ENCODE measurements at places on chromosomes 1 and 21.

- no peak overlapping the region for H3K27ac ChIP-seq
- H3K4me1 ChIP-seq, result no peaks in the 10 kb centered on the region
- H3K27me3 ChIP-seq, result no peaks in the 10 kb centered on the region
- peaks cover 8% of the 10 kb centered on the region for H3K36me3 ChIP-seq
- no peak for DNase-seq
Measured at GRCh38 chr1:50476800-50477199, 53.6 kb upstream of the DMRTA2 start.

- peaks cover 17% of the 10 kb centered on the region for H3K36me3 ChIP-seq
- H3K27me3 ChIP-seq, result no peaks in the 10 kb centered on the region
- H3K27ac ChIP-seq, result peak within 1 kb of the TSS; percentile 96
- peaks cover 28% of the 10 kb centered on the region for H3K4me1 ChIP-seq
Measured at GRCh38 chr1:53238197-53239155, at the start of gene MAGOH. Gene MAGOH, minus strand, starts transcription at chr1:53238518. Its CDS starts 70 bp downstream, at chr1:53238448.

DNA sequence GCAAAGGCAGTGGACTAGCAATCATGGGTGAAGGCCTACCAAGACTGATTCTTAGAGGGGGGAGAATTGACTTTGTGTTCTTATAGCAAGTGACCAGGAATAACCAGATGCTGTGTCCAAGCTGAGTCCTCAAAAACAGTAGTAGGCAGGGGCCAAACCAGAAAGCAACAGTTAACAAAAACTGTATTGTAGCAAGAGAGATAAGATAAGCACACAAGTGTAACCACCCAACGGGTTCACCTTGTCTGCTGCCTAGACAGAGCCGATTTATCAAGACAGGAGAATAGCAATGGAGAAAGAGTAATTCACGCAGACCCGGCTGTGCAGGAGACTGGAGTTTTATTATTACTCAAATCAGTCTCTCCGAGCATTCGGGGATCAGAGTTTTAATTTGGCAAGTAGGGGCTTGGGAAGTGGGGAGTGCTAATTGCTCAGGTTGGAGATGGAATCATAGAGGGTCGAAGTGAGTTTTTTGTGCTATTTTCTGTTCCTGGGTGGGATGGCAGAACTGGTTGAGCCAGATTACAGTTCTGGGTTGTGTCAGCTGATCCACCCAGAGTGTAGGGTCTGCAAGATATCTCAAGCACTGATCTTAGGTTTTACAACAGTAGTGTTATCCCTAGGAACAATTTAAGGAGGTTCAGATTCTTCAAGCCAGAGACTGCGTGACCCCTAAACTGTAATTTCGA lies 8.3 kb upstream of the CSRP1 start:
- DNase-seq, result no peak
- peaks cover 23% of the 10 kb centered on the region for H3K4me1 ChIP-seq
- H3K36me3 ChIP-seq, result no peaks in the 10 kb centered on the region

DNA sequence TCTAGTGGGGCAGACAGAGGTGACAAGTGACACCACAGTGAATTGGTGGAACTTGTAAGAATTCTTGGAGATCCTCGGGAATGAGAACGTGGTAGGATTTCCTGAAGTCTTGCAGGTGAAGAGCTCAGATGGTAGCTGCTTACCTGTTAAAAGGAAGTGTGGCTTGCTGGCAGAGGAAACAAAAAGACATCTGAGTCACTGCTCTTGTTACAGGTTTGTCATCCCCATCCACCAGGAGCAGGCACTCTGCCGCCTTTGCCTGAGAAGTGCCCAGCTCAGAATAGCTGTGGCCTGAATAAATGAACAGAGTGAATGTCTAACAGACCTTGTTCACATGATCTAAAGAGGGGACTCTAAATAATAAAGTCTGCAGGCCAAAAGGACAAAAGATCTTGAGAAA lies 12.3 kb upstream of the ZSCAN20 start:
- no peak overlapping the region for H3K27ac ChIP-seq
- no peaks in the 10 kb centered on the region for H3K36me3 ChIP-seq
- no peak overlapping the region for H3K4me3 ChIP-seq
- H3K27me3 ChIP-seq, result peaks cover 10% of the 10 kb centered on the region

DNA sequence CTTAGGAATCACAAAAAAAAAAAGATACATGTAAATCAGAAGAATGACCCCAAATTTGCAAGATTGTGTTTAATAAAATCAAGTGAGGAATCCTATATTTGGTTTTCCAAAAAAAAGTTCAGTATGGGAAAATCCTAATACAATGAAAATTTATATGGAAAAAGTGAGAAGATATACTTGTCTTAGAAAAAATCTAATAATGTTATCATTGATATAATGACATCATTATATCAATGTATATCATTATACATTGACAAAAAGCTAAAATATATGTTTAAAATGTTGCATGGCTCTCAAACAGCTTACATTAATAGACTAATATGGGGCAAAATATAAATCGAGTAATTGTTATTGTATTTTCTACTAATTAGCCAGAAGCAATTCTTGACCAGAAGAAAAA lies 37.0 kb downstream of the DPYD start:
- no peak for DNase-seq
- no peak overlapping the region for H3K27ac ChIP-seq
- H3K4me3 ChIP-seq, result no peak overlapping the region
- no peaks in the 10 kb centered on the region for H3K4me1 ChIP-seq

DNA sequence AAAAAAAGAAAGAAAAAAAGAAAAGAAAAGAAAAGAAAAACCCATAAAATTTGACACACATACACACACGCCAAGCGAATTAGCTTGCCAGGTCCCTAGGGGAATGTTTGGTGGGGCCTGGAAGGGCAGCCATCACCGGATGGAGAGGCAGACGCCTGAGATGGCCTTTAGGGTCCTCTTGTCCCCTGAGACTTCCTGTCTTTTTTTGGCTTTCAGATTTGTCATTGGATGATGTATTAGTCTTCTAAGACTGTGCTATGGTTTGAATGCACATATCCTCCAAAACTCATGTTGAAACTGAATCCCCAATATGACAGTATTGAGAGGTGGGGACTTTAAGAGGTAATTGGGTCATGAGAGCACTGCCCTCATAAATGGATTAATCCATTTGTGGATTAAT lies 211.8 kb downstream of the TOMM20 start:
- peaks cover 4% of the 10 kb centered on the region for H3K36me3 ChIP-seq
- no peak overlapping the region for H3K27ac ChIP-seq
- H3K27me3 ChIP-seq, result no peaks in the 10 kb centered on the region
- H3K4me3 ChIP-seq, result no peak overlapping the region

DNA sequence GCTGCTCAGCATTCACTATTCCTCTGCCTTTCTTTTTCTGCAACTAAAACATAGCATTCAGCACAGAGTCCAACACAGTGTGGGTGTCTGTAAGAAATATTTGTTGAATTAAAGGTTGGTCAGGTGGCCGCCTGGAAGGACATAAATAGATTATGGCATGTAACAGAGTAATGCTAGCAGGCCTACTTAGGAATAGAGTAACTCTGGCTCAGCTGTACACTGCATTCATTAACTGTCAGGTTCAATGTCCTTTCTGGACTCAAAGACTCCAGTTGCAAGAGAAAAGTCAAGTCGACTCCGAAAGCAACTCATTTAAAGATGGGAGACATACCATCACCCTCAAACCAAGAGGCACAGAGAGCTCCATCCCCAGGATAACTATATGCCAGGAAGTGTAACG lies 116.0 kb downstream of the LMX1A start:
- H3K4me3 ChIP-seq, result no peak overlapping the region
- no peaks in the 10 kb centered on the region for H3K36me3 ChIP-seq
- H3K27ac ChIP-seq, result no peak overlapping the region
- no peaks in the 10 kb centered on the region for H3K4me1 ChIP-seq
- DNase-seq, result no peak

DNA sequence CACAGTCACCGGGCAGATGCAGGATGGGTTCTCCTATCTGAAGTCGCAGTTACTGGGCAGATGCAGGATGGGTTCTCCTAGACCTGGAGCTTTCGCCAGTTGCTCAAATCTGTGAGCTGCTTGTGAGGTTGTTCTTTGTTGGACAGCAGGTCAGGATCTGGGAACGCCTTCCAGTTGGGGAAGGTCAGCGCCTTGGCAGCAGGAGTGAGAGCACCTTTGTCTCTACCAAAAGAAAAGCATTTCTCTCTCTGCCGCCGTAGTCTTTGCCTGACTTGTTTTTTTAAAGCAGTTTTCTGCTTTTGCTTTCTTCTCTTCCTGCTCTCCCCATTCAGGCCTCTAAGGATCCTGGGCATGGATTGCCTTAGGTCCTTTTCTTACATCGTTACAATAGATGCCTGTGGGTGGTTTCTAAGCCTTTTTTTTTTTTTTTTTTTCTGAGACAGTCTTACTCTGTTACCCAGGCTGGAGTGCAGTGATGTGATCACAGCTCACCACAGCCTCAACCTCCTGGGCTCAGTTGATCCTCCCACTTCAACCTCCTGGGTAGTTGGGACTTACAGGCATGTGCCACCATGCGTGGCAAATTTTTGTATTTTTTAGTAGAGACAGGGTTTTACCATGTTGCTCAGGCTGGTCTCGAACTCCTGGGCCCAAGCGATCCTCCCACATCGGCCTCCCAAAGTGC lies 15.7 kb downstream of the PEX14 start:
- no peak for DNase-seq
- H3K4me1 ChIP-seq, result peaks cover 21% of the 10 kb centered on the region
- no peak overlapping the region for H3K4me3 ChIP-seq
- H3K36me3 ChIP-seq, result peaks cover 9% of the 10 kb centered on the region
- no peak overlapping the region for H3K27ac ChIP-seq

- H3K27ac ChIP-seq, result no peak overlapping the region
- peaks cover 10% of the 10 kb centered on the region for H3K4me1 ChIP-seq
- H3K4me3 ChIP-seq, result no peak overlapping the region
- no peak for DNase-seq
- H3K36me3 ChIP-seq, result peaks cover 8% of the 10 kb centered on the region
Measured at GRCh38 chr1:5935026-5935425, 57.2 kb downstream of the NPHP4 start.

DNA sequence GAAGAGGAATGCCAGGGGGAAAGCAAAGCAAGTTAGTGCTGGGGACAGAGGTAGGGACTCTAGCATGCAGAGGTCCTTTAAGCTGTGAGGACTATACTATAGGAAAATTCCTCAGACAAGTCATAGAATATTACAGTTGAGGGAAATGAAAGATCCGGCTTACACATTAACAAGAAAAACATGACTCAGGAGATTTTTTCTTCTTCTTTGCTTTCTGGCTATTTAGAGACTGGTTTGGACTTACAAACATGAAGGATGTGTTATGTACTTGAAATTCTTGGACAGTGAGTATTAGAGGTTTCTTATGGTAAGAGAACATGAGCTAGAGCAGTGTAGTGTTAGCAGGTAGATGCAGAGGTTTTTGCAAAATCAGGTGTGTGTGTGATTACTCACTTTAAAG lies 24.9 kb downstream of the USP25 start:
- no peak overlapping the region for H3K27ac ChIP-seq
- H3K36me3 ChIP-seq, result peaks cover 53% of the 10 kb centered on the region
- H3K4me1 ChIP-seq, result peaks cover 19% of the 10 kb centered on the region
- no peak for DNase-seq

DNA sequence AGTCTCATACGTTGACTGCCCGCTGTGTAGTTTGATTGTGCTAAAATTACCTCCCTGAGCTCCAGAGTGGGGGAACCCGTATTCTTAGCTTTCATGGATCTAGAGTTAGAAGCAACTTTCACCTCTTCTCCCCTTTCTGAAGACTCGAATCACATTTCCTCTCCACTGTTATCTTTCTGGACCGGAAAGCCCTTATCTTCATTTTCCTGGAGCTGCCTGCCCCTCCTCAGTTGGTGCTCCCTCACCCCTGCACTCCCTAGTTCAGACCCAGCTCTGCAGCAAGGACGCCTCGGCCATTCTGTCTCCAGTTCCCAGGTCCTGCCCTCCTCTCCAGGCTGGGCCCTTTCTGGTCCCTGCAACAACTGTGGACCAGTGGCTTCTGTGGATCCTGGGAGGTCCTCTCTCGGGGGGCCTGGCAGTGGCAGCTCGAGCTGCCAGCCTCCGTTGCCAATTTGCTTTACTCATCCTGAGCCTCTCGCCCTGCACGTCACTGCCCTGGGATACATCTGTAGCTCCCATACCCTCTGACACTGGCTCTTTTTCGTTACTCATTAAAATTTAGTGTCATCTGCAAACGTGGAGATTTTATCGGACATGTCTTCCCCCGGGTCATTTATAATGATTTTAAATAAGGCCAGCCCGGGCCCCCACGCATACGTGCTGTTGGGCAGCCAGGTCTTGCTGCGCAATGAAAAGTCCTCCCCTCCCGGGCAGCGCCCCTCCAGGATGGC lies 141.5 kb upstream of the VAMP3 start:
- H3K36me3 ChIP-seq, result no peaks in the 10 kb centered on the region
- no peaks in the 10 kb centered on the region for H3K4me1 ChIP-seq
- H3K4me3 ChIP-seq, result no peak overlapping the region
- H3K27me3 ChIP-seq, result peaks cover 2% of the 10 kb centered on the region

DNA sequence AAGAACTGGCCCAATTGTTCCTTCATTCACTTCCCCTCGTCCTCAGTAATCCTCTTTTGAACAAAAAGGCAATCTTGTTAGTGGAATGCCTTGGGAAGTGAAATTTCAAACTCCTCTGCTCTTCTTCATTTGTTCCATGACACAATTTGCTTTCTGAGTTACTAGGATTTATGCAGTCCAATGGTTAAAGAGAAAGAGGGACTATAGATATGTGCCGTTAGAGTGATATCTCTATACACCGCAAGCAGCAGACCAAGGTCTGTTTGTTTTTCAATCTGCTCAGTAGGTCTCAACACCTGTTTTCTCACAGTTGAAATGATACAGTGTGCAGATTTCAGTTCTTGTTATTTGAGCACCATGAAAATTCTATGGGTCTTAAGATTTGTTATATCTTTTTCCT lies 244.0 kb downstream of the DNM3 start:
- H3K4me3 ChIP-seq, result no peak overlapping the region
- no peak for DNase-seq
- H3K36me3 ChIP-seq, result no peaks in the 10 kb centered on the region
- H3K27me3 ChIP-seq, result no peaks in the 10 kb centered on the region
- H3K27ac ChIP-seq, result no peak overlapping the region
- H3K4me1 ChIP-seq, result peaks cover 3% of the 10 kb centered on the region

GRCh38 chr1:50701706-50702317 lies 258.3 kb downstream of the FAF1 start:
- DNase-seq, result no peak
- H3K4me3 ChIP-seq, result no peak overlapping the region
- no peaks in the 10 kb centered on the region for H3K27me3 ChIP-seq
- peaks cover 2% of the 10 kb centered on the region for H3K4me1 ChIP-seq
- H3K27ac ChIP-seq, result no peak overlapping the region

DNA sequence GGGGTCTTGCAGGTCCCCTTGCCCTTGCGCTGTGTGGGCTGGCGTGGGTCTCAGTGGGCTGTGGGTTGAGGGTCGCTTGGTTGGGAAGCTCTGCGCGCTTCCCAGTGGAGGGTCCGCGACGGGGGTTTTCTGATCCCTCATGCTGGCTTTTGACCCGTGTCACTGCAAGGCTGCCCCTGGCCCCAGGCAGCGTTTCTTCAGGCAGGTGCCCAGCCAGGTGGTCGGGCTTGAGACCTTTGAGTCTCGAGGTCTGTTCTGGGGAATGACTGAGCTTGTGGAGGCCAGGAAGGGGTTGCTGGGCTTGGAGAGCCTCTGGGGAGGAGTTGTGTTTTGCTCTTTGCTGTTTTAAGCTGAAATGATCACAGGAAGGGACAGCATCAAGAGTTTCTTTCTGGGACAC lies 5.3 kb downstream of the SKI start:
- no peak for DNase-seq
- H3K4me3 ChIP-seq, result peak overlapping the region; percentile 42
- peaks cover 13% of the 10 kb centered on the region for H3K36me3 ChIP-seq
- H3K27ac ChIP-seq, result peak overlapping the region; percentile 43
